T-cell (primary cell): ENCODE measurements at places on chromosomes 12 and 14. TPM values are rescaled to one million over a fixed set of nuclear protein-coding genes. Genes with fewer than 3 reads are reported as not detected.

The NFATC4 gene
- not detected for total RNA-seq

The DEGS2 gene
- 0.68 TPM for total RNA-seq

DNA sequence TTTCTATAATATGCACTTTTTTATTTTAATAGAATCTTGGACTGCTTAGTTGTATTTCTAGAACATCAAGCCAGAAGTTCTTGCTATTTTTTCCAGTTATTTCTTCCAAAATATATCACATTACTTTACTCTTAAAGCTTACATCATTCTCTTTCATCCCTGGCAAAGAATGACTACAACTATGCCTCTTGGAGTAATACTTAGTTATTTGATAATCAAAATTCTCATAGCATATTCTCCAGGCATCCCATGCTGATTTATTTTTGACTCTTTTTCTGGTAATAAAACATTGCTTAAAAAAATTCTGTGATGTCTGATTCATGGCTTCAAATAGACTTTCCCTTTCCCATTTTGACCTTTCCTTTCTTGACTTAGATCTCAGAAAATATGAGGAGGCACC lies 118.7 kb upstream of the TSPAN8 start:
- H3K36me3 ChIP-seq, result no peaks in the 10 kb centered on the region
- H3K27me3 ChIP-seq, result no peaks in the 10 kb centered on the region
- no peak overlapping the region for H3K27ac ChIP-seq
- no peak for DNase-seq
- no peaks in the 10 kb centered on the region for H3K4me1 ChIP-seq

The POTEM gene
- not detected for total RNA-seq

DNA sequence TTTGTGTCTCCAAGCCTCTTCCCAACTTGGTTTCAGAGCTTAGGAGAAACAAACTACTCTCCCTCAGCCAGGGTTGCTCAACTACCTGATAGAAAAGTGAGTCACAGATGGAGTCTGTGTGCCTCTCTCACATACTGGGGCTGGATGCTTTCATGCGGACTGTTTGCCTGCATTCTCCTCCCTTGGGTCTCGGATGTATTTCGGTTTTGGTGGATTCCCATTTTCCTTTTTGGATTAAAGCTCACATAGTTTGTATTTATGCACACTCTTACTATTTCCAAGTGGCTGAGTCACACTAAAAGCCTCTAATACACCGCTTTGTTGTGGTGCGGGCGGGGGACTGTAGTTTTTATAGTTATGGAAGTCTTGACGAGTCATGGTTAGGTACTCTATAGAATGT lies 505.4 kb downstream of the LRFN5 start:
- DNase-seq, result no peak
- no peaks in the 10 kb centered on the region for H3K36me3 ChIP-seq
- H3K27ac ChIP-seq, result no peak overlapping the region
- H3K27me3 ChIP-seq, result no peaks in the 10 kb centered on the region
- no peak overlapping the region for H3K4me3 ChIP-seq
- H3K4me1 ChIP-seq, result no peaks in the 10 kb centered on the region

GRCh38 chr12:12902036-12902435 lies 10.7 kb downstream of the GPRC5A start:
- H3K4me3 ChIP-seq, result no peak overlapping the region
- H3K4me1 ChIP-seq, result no peaks in the 10 kb centered on the region
- no peaks in the 10 kb centered on the region for H3K36me3 ChIP-seq
- DNase-seq, result no peak

The FAM90A1 gene
- total RNA-seq, result not detected

DNA sequence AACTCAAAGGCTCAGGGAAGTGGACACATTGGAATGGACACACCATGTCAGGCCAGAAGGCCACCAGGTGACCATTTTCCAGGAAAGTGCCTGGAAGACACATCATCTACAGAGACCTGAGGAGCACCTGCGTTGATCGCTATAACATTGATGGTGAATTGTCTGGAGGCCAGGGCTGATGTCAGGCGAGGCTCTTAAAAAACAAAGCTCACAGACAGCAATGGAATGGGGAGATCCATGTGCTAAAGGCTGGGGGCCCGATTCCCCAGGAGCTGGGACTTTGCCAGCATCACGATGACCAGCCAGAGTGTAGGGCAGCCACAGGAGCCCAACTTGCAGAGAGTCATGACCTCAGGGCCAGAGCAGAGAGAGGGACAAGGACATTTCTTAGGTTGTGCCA lies 30.3 kb downstream of the DIO3 start:
- no peaks in the 10 kb centered on the region for H3K36me3 ChIP-seq
- no peak for DNase-seq
- H3K27ac ChIP-seq, result no peak overlapping the region
- H3K27me3 ChIP-seq, result peaks cover 3% of the 10 kb centered on the region
- H3K4me3 ChIP-seq, result no peak overlapping the region

DNA sequence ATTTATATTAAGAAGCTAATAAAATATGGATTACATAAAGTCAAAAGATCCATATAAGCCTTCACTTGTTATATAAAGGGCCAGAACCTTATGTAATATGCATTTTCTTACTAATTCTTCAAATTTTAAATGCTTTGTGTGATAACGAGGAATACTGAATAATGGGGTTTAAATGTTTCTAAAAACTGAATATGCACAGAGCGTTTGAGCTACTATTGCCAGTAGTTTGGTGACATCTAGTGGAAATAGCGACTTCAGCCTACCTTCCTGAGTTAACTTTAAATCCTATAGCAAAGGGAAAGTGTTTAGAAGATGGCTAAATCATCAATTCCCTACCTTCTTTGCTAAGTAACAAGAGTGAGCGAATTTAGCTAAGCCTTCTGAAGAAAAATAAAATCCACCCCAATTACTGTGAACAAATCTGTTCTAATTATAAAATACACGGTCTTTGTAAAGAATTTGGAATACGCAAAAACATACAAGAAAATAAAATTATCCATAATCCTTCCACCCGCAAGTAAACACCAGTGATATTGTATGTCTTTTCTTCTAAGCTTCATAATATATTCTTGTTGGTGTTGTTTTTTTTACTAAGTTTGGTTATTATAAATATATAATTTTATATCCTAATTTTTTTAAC lies 115.5 kb upstream of the G2E3 start:
- H3K27me3 ChIP-seq, result no peaks in the 10 kb centered on the region
- no peak overlapping the region for H3K4me3 ChIP-seq
- DNase-seq, result no peak
- no peaks in the 10 kb centered on the region for H3K36me3 ChIP-seq
- no peak overlapping the region for H3K27ac ChIP-seq
- no peaks in the 10 kb centered on the region for H3K4me1 ChIP-seq

DNA sequence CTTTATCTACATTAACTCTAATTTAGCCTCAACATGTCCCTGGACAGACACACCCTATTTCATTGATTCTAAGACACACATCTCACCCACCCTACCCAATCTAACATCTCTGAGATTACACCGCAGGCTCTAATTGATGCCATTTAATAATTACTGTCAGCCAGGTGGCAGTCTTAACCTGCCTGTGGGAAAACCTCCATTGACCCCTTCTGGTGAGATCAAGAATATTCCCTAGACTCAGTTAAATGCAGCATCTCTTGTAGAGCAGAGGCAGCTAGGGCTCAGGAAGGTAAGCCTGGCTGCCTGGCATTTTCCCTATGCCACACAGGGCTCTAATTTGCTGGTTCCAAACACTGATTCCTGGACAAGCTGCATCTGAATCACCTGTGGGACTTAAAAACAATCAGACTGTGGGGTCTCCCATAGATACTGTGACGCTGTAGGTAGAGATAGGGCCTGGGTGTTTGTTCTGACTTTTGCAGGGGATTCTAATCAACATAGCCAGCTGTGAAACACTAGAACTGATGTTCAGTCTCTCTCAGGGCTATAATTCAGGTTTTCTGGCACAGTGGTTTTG lies 14.3 kb downstream of the MCRS1 start:
- H3K4me3 ChIP-seq, result no peak overlapping the region
- no peak for DNase-seq
- H3K4me1 ChIP-seq, result no peaks in the 10 kb centered on the region
- H3K36me3 ChIP-seq, result no peaks in the 10 kb centered on the region
- H3K27ac ChIP-seq, result no peak overlapping the region

DNA sequence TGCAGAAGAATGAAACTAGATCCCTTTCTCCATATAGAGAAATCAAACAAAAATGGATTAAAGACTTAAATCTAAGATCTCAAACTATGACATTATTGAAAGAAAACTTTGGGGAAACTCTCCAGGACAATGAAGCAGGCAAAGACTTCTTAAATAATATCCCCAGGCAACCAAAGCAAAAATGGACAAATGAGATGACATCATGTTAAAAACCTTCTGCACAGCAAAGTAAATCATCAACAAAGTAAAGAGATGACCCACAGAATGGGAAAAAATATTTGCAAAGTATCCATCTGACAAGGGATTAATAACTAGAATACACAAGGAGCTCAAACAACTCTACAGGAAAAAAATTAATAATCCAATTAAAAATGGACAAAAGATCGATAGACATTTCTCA lies 101.0 kb downstream of the RALGAPA1 start:
- no peak overlapping the region for H3K4me3 ChIP-seq
- no peaks in the 10 kb centered on the region for H3K36me3 ChIP-seq
- no peak for DNase-seq

GRCh38 chr12:44217146-44217883 lies 381.4 kb downstream of the TMEM117 start:
- no peak for DNase-seq
- H3K27ac ChIP-seq, result no peak overlapping the region
- H3K27me3 ChIP-seq, result no peaks in the 10 kb centered on the region
- H3K36me3 ChIP-seq, result no peaks in the 10 kb centered on the region

- DNase-seq, result no peak
- no peak overlapping the region for H3K4me3 ChIP-seq
- H3K36me3 ChIP-seq, result no peaks in the 10 kb centered on the region
- no peak overlapping the region for H3K27ac ChIP-seq
- no peaks in the 10 kb centered on the region for H3K27me3 ChIP-seq
- no peaks in the 10 kb centered on the region for H3K4me1 ChIP-seq
These were observed 122.3 kb upstream of the NTF3 start for GRCh38 chr12:5309654-5310053.

The PCED1B gene
- 119 TPM for total RNA-seq

DNA sequence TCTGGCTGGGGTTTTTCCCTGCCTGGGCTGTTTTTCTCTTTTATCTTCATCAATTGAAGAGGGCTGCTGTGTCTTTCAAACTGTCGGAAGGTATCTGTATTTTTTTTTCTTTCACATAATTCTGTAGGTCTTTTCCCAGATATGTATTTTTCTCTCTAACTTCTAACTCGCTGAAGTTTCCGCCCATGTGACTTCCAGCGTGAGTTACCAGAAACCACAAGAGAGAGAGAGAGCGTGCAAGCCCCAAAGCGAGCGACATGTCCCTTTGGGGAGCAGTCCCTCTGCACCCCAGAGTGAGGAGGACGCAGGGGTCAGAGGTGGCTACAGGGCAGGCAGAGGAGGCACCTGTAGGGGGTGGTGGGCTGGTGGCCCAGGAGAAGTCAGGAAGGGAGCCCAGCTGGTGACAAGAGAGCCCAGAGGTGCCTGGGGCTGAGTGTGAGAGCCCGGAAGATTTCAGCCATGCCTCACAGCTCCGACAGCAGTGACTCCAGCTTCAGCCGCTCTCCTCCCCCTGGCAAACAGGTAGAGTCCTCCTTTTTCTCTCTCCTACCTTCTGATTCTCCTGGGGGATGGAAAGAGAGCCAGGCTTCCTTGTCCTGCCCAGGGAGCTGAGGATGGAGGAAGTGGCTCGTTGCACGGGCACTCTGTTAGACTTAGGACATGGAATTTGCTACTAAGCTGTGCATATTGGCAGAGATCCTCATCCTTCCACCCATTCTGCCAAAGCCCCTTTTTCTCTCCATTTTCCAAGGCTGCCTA lies at the start of gene BATF:
BATF (plus strand) TSS at position 246 of the 759 bp plus-strand sequence; CDS start at position 460, 214 bp downstream.
- H3K4me1 ChIP-seq, result peaks cover 59% of the 10 kb centered on the region
- H3K27me3 ChIP-seq, result no peaks in the 10 kb centered on the region
- peak; percentile 70 for DNase-seq
- H3K36me3 ChIP-seq, result peaks cover 10% of the 10 kb centered on the region

DNA sequence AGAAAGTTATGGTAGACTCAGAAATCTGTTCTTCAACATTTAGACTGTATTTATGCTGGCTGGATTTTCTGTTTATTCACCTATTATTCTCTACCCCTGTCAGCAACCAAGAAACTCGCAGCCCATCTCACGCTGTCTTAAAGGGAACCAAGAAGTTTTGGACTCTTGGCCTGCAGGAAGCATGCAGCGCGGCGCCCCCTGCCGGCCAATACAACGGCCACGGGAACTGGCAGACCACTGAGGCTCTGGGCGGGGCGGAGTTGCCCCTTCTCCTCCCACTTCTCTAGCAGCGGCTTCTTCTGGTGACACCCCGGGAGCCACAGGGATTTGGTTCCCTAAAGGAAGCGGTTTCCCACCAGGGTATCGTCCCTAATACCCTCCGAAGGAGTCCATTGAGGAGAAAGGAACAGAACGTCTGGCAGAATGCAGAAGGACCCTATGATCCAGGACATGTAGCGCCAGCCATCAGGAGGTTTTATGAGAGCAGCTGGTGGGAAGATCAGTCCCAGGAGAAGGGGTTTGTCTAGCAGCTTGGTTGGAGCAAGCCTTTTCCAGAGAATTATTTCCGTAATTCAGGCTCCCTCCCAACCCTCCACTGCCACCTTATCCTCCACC lies 21.0 kb upstream of the RNASE2 start:
- no peak overlapping the region for H3K4me3 ChIP-seq
- no peak overlapping the region for H3K27ac ChIP-seq
- H3K27me3 ChIP-seq, result peaks cover 15% of the 10 kb centered on the region
- no peaks in the 10 kb centered on the region for H3K36me3 ChIP-seq
- H3K4me1 ChIP-seq, result no peaks in the 10 kb centered on the region
- no peak for DNase-seq

DNA sequence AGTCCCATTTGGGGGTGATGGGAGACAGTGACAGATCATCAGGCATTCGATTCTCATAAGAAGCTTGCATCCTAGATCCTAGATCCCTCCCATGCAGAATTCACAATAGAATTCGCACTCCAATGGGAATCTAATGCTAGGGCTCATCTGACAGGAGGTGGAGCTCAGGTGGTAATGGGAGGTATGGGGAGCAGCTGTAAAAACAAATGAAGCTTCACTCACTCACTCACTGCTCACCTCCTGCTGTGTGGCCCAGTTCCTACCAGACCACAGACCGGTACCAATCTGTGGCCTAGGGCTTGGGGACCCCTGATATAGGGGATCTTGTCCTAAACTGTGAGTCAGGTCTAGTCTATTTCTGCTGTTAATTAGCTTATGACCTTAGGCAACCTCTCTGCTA lies 40.1 kb upstream of the EPS8 start:
- no peaks in the 10 kb centered on the region for H3K36me3 ChIP-seq
- no peaks in the 10 kb centered on the region for H3K27me3 ChIP-seq
- H3K4me1 ChIP-seq, result no peaks in the 10 kb centered on the region
- H3K4me3 ChIP-seq, result no peak overlapping the region
